ENCODE measurements at places on chromosomes 1 and 21.
A peak's percentile ranks its signal among the peaks of the same experiment; 100 is the strongest.

GRCh38 chr21:44454747-44455523, at the start of gene LRRC3:
Gene LRRC3 (plus strand): TSS chr21:44455510. CDS start chr21:44456645, 1,135 bp downstream.
- DNase-seq = peak; percentile 77

DNA sequence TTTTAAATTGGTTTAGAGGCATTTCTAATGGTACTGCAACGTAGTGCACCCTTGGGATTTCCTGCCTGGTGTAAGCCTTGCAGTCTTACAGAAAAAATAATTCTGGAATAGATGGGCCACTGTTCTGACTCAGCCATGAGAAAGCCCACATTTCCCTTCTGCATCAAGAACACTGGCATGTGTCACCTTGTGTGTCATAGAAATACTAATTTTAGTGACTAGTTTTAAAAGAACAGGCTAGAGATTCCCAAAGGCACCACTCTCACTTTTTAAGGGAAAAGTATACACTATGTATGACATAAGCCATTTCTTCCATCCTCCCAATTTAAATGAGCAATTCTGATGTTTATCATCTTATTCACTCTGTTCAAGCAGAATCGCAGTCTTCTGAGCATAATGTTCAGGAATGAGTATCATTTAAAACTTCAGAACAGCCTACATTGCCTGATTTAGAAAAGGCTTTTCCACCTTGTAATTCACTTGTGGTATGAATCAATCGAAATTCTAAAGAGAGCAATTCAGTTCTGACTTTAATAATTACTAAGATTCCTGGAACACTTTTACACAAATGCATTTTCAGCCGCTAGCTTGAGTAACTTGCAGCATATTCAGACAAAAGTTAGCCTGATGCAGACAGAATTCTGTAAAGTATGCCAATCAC, 18.8 kb downstream of the RGS13 start:
- DNase-seq = no peak

GRCh38 chr1:157700305-157700704, 264 bp downstream of the FCRL3 start:
- DNase-seq = no peak

GRCh38 chr21:32733356-32733755, 5.5 kb upstream of the SYNJ1 start:
- no peak for DNase-seq

GRCh38 chr1:10457875-10458274, 8.0 kb downstream of the CORT start:
- no peak for DNase-seq

DNA sequence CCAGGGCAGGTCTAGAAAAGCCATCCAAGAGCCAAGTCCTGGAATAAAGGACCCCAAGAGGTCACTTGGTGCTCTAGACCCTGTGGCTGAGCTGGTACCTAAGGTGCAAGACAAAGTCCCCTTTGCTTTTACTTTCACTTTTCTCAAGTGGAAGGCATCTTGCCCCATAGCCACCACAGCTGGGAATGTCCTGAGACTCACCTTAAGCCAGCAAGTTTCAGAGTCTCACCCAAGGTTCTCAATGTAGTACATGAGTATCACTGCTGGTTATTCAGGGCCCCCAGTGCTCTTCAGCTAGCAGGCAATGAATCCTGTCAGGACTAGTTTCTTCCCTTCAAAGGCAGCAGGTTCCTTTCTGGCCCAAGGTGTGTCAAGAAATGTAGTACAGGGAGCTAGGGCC, 67.5 kb downstream of the UROD start:
- DNase-seq = no peak

DNA sequence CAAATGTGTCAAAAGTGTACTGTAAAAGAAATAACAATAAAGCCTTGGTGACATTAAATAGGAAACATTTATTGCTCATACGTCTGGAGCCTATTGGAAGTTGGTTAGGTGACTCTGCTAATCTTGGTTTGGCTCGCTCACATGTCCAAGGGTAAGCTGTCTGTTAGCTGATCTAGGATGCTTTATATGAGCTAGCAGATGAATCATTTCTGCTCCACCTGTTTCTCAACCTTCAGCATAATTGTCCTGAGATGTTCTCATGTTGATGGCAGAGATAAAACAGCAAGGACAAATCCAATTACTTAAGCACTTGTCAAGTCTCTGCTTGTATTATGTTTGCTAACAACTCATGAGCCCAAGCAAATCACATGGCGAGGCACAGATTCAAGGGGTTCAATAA, 56.0 kb upstream of the CD53 start:
- DNase-seq = no peak

GRCh38 chr1:156600733-156601121, 552 bp downstream of the GPATCH4 start:
- DNase-seq = no peak

DNA sequence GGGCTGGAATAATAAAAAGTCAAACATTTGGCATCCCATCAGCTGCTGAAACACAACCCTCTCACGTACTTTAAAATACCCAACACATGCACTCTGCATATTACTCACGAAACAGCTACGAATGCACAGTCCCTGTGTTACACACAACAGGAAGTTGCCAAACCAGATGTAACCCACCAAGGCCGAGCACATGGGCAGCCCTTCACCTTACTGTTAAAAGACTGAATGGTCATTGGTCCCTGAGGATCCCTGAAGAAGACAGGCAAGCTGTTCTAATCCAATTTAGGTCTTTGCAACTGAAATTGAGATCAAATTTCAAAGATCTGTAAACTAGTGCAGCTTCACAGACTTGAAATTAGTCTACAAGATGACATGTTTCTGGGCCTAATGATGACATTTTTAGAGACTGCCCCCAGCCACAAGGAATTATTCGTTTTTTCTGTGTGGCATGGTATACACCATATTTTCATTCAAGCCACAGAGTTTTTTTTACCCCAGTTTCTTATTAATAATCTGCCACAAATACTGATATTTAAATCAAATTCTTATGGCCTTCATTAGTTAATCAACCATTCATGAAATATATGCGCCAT, 25.6 kb upstream of the IER5 start:
- DNase-seq = peak; percentile 51

DNA sequence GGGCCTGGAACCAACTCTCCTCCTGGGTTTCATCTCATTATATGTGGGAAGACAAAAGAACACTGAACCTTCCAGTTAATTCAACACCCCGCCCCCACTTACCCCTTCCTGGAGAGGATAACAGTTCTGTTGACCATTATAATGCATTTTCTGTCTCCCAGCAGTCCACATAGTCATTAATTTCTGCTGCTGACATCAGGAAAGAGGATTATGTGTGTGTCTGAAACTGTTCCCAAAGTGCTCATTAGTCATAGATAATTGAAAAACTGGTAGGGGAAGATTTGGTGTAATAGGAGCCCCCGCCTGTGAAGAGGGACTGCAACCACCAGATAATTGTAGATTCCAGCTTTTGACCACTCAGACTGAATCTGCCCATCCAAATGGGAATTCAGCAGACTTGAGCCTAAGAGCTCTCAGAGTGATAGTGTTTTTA, 208.7 kb downstream of the FGGY start:
- DNase-seq = no peak

DNA sequence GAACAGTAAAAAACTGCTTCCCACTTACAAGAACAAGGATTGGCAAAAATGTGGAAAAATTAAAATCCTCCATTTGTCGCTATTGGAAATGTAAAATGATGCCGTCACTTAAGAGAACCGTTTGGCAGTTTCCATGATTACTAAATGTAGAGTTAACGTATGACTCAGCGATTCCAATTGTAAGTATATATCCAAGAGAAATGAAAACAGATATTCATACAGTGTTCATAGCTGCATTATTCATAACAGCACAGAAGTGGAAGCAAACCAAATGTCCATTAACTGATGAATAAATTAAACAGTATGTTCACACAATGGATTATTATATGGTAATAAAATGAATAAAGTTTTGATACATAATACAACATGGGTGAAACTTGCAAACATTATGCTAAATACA, 971.0 kb downstream of the AMY1C start:
- no peak for DNase-seq

GRCh38 chr1:220526294-220526693, 1.6 kb upstream of the MARK1 start:
- no peak for DNase-seq

- DNase-seq = no peak
These were observed 835 bp downstream of the UHMK1 start for GRCh38 chr1:162498496-162498810.

DNA sequence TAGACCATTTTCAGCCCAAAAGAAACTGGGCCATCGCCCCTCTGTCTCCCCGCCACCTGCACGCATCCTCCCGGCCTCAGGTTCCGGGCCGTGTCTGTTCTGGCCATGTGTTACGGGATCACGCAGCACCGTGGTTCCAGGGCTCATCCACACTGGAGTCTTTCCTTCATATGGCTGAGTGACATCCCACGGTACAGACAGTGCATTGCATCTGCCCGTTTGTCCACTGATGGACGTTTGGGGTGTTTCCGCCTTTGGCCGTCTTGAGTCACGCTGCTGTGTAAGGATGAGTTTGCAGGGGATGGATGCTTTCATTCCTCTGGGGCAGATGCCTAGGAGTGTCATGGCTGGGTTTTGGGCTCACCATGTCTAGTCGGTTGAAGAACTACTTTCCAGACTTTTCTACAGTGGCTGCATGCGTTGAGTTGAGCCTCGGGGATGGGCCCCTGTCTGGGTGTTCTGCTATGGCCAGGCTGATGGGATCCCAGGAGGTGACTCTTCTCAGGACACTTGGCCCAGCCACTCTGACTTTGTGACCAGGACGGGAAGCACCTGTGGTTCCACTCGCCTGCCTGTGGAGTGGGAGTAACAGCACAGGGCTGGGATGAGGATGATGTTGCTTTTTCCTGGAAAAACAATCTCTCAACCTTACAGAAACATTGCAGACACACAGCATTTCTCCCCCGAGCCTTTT, 16.8 kb downstream of the RRP1 start:
- DNase-seq = no peak

GRCh38 chr21:39721885-39722284, 23.1 kb upstream of the IGSF5 start:
- DNase-seq = no peak

DNA sequence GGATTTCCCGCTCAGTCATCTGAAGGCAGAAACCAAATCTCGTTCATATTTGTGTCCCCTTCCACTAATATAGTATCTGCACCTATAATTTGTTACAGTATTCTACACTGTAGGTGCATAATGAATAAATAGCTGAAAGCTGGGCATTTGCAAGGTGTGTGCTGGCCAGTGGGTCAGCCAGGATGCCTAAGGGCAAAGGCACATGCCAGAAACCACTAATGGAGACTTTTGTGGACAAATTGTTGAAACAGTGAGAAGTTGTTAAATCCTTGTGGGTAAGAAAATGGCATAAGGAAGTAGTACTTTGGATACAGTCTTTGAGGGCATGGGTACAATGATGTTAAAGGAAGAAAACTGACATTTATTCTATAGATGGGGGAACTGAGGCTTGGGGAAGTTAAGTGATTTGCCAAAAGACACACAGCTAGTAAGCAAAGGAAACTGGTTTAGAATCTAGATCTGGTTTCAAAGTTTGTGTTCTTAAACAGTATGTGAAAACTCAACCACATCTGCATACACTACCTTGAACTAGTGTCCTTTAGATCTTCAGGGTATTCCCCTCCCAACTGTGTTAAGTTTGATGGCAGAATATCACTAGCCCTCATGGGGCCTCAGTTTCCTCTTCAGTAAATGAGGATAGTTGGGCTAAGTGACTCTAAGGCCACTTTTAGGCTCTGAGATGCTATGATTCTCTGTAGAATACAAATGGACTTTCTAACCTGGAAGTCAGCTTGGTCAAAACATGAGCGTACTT, 26.5 kb upstream of the LRRC8C start:
- DNase-seq = no peak

DNA sequence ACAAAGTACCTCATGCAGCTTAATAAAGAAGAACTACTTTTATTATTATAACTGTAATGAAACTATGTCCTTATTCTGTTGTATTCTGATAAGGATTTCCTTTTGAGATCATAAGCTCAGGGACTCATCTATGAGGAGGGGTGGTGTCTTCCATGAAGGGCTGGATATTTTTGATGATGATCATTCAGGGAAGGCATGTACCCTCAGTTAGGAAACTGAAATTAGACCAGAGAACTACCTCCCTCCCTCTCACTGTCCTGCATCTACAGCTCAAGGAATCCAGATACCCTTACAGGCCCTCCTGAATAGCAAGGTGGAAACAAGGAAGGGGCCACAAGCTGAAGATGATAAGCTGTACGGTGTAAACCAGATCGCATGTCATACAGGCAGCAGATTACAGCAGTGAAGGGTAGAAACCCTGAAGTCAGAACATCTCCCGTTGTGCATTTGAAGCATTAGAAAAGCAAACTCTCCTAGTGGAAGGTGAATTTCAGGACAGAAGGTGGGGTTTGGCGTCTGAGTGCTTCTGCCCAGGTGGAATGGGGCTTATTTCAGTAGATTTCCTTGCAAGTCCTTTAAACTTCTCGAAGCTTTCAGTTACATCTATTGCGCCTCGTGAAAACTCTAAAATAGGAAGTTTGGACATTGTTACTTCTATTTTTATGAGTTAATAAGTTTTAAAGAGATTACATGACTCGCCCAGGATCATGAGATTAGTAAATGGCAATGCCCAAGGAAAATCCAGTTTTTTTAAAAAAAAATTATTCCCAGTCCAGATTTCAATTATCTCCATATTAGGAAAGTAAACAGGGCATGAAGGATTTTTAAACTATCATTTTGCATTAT, 101.1 kb upstream of the HNRNPU start:
- DNase-seq = no peak

- DNase-seq = no peak
These were observed 3.3 kb downstream of the CLCNKB start for GRCh38 chr1:16046842-16047241.

DNA sequence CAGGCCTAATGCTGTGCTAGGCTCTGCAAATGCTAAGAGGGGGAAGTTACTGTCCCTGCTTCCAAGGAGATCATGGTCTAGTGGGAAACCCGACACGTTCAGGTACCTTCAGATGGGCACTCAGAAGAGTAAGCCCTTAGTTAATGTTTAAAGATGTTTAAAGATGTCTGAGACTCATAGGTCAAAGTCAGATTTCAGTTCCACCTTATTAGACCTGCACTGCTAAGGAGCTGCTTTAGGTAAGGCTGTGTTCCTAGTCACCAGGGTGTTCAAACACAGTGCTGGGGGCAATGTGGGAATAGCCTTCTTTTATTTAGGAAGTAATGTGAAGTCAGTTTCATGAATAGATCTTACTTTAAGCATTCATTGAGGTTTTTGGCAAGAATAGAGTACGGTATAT, 3.8 kb upstream of the RUSC1 start:
- DNase-seq = no peak

DNA sequence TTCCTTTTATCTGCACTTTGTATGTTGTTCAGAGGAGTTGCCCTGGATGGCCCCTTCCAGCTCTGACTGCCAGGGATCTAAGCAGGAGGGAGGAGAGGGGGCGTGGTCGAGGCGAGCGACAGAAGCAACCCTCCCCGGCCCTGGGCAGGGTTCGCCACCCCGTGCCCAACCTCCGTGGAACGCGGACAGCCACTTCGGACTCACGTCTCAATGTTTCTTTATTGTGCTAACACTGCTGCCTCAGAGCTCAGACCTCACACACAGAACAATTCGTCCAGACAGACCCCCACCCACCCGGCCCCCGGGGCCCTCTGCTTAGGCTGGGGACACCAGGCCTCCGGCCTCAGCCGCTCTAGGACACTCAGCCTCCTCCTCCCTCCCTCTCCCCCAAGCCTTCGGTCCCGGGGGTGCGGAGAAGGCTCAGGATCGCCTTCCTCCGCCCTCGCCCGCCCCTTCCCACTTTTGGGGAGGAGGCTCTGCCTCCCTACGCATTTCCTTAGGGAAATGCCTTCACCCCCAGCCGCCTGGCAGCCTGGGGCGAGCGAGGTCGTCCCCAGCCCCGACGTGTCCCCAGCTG, 8.3 kb downstream of the VSIG8 start:
- peak; percentile 21 for DNase-seq
